Activated naive CD4-positive, alpha-beta T cell treated with Interleukin-2 at 50 U/mL for 16 hours (primary cell): ENCODE measurements at places on chromosomes 2 and 18.

DNA sequence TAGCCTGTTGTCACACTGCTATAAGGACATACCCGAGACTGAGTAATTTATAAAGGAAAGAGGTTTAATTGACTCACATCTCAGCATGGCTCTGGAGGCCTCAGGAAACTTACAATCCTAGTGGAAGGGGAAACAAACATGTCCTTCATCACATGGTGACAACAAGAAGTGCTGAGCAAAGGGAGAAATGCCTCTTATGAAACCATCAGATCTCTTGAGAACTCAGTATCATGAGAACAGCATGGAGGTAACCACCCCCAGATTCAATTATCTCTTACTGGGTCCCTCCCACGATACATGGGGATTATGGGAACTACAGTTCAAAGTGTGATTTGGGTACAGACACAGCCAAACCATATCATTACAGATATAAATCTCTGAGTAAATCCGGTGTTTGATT lies 148.7 kb downstream of the PRPF40A start:
- no peak for DNase-seq

GRCh38 chr2:73614105-73614504 lies 28.1 kb downstream of the NAT8 start:
- no peak for DNase-seq

DNA sequence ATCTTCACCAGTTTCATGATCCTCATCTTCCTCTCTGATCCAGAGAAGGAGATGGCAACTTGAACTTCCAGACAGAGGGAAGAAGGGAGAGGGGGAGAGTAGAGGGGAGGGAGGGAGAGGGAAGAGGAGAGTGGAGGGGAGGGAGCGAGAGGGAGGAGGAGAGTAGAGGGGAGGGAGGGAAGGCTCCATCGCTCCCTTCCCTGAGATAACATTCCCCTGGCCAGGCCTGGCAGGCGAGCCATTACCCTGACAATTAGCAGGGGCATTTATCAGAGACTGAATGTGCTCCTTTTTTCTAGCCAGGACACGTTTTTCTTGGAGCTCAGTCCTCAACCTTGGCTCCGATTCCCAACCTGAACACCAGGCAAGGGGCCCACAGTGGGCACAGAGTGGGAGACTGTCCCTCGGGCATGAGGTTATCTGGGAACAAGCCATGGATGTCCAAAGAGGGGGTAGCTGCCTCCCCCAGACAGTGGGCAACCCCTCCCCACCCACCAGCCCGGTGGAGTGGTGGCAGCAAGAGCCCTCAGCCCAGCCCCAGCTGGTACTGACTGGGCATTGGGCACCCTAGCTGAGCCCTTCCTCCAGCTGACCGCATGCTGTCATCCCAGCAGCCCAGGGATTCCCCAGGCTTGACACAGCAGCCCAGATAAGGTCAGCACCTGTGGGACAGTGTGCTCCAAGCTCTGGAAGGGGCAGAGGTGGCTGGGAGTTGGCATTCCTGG lies 81.8 kb downstream of the TNS1 start:
- no peak for DNase-seq

DNA sequence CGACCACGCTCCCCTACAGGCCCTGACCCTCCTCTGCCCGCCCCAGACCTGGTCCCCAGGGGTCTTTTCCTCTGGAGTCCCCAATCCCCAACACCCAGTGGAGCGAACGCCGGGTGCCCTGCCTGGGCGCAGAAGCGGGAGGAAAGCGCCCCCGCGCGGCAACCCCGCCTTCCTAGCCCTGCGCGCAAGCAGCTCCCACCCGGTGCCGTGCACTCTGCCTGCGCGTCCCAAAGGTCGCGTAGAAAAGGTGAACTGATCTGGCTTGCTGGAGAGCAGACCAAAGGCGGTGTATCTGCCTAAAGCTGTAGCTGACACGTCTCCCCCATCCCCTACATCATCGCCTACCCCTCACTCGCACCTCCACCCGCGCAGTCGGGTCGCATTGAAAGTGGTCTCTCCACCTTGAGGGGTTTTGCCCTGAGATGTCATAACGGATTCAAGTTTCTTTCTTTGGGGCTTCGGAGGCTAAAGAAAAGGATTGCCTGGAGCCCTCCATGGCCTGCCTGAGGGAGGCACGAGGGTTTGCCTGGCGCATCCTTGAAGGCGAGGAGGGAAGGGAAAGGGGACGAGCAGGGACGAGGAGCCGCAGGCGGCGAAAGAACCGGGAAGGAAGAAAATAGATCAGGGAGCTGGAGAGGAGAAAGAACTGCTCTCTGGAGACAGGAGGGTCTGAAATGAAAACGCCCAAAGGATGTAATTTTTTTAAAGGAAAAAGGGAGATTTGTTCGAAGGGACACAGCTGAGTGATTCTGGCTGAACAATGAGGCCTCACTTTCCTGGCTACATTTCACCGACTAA lies 5.8 kb downstream of the GAD1 start:
- DNase-seq: no peak

GRCh38 chr2:8984855-8985254 lies 18.6 kb downstream of the MBOAT2 start:
- no peak for DNase-seq

DNA sequence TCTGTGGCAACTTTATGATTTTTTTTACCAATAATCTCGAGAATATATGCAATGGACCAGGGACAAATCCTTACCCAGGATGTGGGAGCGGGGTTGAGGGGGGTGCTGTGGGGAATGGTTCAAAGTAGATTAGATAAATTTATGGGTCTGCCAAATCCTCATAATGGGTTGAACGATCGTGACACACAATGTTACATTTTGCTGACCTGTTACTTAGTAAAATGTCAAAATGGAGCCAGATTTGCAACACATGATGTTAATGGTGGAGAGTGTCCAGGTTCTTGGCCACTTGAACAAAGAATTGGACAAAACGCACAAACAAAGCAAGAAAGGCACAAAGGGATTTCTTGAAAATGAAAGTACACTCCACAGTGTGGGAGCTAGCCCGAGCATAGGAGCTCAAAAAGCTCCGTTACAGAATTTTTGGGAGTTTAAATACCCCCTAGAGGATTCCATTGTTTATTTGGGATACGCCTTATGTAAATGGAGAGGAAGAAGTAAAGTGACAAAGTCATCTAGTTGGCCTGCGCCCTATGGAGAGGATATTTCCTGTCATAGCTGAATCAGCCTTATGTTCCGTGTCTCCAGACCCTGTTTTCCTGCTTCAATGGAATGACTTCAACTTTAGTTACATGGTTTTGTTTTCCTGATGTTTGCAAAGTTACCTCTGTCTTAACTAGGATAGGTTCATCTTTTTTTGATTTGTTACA lies 776.0 kb downstream of the DCC start:
- no peak for DNase-seq
